ENCODE measurements at places on chromosomes 12 and 14.
A peak's percentile ranks its signal among the peaks of the same experiment; 100 is the strongest.

GRCh38 chr14:42877716-42878115 is 1271.0 kb downstream of the LRFN5 start:
- no peak for DNase-seq

GRCh38 chr14:81436296-81437138 is 36.4 kb upstream of the STON2 start:
- DNase-seq, result no peak

DNA sequence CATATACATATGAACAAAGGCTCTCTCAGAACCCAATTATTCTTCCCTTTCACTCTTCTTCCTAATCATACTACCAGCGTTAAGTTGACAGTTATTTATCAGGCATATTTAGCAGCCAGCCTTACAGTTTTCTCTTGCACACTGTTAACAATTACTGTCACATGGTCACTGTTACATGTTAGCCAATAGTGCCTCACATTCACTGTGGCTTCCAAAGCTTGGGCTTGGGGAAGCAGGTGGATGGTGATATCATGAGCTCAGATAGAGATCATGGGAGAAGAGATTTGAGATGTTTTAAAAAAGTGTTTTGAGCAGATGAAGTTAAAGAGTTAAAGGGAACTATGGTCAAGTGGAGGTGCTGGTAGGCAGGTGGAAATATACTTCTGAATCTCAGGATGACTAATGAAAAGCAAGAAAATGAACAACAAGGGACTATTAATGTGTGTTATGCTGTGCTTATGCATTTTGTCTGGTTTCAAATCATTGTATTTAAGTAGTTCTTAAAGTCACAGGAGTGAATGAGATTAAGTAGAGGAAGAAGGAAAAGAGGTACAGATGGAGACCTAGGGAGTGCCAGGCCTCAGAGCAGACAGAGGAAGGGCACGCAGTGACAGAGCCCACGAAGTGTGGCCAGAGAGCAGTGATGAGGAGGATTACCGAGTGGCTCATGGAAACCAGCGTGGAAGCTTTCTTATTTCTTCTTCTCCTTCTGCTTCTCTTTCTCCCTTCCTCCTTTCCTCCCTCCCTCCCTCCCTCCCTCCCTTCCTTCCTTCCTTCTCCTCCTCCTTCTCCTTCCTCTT is 39.6 kb downstream of the BICD1 start:
- no peak for DNase-seq

GRCh38 chr14:33567023-33567728 is 383.7 kb downstream of the EGLN3 start:
- no peak for DNase-seq

DNA sequence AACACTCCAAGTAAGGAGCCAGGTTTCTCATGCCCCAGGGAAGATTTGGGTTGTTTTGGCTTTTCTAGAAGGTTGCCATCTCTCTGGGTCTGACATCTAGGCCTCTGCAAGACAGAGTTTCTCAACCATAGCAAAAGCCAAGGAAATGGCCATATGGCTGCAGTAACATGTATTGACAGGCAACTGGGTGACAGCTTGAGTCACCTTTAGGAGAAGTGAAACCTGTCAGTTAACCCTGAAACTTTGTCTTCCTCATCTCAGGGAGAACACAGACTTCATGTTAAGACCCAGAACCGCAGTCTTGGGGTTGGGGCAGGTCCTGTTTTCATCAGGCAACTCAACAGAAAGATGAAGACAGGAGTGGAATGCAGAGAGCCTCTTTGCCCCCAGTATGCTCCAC is 46.0 kb upstream of the PLBD1 start:
- no peak for DNase-seq

DNA sequence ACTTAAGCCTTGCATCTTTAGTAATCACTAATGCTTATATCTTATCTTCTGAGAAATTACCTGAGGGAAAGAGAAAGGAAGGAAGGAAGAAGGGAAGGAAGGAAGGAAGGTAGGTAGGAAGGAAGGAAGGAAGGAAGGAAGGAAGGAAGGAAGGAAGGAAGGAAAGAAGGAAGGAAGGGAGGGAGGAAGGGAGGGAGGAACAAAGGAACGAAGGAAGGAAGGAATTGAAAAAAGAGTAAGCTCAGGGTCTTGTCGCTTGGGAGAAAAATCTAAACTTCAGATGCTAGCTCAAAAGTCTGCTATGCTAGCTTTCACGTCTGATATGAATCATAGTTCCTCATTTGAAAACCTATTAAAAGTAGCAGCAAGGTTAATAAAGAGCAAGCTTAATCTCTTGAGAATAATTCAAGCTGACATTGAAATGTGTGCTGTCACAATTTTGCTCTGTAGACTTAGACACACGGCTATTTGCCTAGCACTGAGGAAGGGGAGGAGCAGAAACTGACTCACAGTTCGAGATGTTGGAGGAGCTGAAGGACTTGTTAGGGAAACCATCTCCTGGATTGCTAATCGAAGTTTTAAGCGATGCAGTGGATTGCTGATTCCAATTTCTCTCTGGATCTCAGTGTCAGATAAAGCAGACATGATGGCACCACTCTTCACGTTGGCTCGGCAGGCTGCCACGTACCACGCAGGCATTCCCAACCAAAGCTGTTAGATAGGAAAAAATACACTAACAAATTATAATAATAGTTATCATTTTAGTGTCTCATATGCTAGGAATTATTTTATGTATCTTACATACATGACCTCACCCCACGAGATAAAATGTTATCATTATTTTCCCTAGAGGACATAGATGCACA is 216.7 kb downstream of the ACSS3 start:
- no peak for DNase-seq

- no peak for DNase-seq
Measured at GRCh38 chr14:38254571-38255407, 1.1 kb downstream of the CLEC14A start.

DNA sequence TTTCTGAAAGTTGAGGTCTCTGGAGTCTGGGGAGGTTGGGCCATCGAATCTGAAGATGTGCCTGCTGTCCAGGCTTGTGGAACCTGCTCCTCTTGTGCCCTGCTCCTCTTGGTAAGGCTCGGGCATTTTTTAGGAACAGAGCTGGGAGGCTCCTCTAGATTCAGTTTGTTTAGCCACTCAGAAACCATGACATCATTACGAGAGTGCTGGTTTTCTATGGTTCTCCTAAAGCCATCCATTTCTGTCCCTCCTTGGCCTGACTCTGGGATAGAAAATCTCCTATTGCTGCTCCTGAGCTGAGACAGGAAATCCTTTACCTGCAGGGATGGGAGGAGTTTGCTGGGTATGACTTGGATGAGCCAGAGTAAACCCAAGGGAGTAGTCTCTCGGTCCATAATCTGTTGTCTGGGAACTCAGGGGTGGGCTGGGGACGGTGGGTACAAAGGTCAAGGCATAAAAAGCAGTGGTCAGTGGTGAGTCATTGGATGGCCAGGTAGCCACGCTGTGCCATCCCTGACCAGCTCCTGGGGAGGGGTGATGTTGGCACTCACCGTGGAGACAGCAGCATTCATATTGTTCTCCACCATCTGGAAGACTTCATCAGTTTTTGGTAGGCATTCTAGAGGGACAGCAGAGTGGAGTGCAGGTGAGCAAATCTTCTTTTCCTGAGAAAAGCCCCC is 2.4 kb upstream of the ADCY4 start:
- no peak for DNase-seq

DNA sequence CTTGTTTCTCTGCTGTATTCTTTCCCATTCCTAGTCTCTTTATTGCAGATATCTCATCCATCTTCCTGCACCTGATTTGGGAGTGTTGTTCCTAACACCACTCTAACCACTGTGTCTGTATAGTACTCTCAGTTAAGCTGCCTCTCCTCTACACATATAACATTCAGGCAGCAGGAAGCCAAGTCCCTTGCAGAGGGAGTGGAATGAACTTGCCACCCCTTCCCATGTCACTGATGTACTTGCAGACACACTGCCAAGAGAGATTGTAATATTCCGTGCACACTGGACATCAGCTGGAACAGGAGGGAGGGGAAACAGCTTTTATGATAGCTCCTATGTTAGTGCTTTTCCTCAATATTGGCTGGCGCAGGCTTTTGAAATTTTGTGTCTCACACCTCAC is 281.6 kb upstream of the E2F7 start:
- no peak for DNase-seq

- no peak for DNase-seq
Measured at GRCh38 chr12:69284131-69284530, 44.8 kb downstream of the CPSF6 start.

- no peak for DNase-seq
Measured at GRCh38 chr12:84976133-84976532, 59.9 kb downstream of the TSPAN19 start.

DNA sequence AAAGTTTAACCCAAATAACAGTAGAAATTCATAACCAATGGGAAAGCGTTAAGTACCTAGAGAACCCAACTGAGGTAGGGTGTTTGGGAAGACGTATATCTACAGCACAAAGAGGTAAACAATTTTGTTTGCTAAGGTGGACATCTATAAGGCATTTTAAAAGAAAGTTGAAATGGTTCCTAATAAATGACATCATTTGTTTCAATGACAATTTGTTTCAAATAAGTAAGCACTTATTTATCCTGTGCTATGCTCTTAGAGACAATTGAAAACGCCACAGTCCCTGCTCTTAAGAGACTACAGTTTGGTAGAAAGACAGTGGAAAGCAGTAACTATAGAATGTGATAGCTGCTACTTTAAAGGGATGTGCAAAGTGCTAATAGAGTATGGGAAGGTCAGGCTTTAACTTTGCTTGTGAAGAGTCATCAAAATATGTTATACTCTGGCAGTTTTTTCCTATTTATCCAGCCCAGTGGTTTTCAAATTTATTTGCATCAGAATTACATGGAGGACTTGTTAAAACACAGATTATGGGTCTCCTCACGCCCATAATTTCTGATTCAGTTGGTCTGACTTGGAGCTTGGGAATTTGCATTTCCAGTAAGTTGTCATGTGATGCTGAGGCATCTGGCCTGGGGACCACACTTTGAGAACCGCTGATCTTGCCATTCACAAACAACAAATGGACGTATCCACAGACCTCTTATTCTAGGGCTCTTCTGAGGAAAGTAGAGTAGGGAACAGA is 19.6 kb upstream of the SMCO2 start:
- DNase-seq, result no peak

DNA sequence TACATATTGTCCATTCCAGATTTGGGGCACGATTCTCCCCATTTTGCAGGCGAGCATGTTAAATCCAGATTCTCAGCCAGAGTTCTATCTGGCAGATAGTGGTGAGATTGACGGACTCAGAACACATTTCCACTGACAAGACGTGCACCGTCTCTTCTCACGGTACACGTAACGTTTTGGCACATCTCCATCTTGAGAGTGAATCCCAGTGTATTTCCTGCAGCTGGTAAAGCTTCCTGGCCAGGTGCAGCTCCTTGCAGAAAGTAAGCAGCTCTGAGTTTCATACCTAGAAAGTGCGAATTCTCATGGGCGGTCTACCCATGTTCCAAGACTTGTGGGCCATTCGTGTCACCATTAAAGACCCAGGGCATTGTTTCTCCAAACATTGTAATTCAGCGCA is 102.6 kb downstream of the TSPAN9 start:
- no peak for DNase-seq

- DNase-seq, result no peak
Measured at GRCh38 chr12:88889326-88890110, 309.2 kb upstream of the KITLG start.

DNA sequence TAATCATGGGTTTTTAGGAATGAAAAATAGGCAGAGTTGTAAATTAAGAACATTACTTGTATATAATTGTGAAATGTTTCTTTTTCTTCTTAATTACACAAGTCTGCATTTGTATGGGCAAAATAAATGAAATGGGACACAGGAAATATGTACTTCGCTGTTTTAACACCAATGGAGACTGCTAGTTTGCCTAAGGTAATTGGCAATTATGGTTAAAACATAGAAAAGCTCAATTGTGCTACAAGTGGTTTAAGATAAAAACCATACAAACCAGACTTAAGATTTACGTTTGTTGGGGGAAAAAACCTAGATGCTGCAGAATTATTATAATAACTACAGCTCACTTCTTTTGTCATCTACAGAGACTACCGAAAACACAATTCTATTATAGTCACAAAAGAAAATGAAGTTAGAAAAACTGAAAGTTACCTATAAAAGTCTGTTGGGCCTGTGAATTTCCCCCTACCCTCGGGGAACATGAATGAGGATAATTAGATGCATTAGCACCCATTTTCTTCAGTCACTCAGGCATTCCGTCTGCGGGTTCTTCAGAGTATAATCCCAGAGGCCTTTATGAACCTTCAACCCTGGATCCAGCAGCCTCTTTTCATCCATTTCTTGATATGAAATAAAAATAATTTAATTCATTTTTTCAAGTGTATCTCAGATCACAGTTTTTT is 37.2 kb downstream of the BTBD7 start:
- no peak for DNase-seq

- no peak for DNase-seq
Measured at GRCh38 chr12:75170640-75171185, 38.9 kb downstream of the KCNC2 start.

GRCh38 chr14:61213191-61213621 is 67.9 kb downstream of the TMEM30B start:
- peak; percentile 77 for DNase-seq

DNA sequence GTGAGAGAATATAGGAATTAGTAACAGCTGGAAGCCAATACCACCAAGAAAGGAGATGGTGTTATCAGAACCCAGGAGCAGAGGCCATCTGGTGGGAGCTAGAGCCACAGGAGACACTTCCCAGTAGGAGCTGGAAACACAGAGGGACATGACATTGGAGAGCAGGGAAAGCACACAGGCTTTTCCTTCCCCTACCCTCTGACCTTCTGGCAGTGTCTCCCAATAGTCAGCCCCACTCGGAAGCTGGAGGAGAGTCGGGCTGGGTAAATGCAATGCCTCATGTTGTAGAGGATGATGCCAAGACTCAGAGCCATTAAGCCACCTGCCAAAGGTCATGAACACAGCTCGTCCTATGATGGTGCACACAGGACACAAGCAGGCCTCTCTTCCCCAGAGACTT is 538.5 kb downstream of the BCL11B start:
- DNase-seq, result no peak

DNA sequence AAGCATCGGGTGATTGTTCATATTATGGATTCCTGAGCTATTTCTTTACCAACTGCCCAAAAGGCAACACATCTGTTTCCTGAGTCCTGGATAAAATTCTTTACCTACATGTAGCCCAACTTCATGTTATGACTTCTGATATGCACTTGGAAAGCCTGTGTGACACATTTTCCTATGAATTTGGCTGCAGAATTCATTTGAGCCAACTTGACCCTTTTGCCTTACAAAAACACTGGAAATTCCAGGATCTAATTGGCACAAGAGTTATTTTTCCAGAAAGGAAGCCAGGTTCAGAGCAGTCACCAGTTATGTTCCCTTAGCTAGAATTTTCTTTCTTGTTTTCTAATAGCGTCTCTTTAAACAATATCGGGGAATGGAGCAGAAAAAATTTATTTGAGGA is 202.5 kb upstream of the LRIG3 start:
- no peak for DNase-seq

GRCh38 chr14:92362781-92363235 is 39.8 kb downstream of the SLC24A4 start:
- DNase-seq, result peak; percentile 20

GRCh38 chr14:61934385-61934784 is 172.2 kb downstream of the SNAPC1 start:
- peak; percentile 87 for DNase-seq

GRCh38 chr14:32251530-32251929 is 48.5 kb upstream of the RNU6-8 start:
- DNase-seq, result no peak
